ENCODE measurements at places on chromosomes 2 and 18.

DNA sequence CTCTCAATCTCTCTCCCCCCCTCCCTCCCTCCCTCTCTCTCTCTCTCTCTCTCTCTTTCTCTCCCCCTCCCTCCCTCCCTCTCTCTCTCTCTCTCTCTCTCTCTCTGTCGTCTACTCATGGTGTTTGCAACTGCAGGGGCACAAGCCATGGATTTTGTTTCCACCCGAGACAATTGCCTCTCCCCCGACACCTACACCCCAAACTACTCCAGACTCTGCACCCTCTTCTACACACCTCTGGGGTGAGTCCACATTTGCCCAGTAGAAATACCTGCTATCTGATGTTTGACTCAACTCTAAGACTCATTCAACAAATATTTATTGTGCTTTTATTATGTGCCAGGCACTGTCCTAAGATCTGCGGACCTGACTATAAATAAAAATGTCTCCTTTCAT is 93.7 kb downstream of the TMEM17 start:
- DNase-seq: no peak

- peak; percentile 80 for DNase-seq
Measured at GRCh38 chr2:236177967-236178889, 10.0 kb upstream of the GBX2 start.

GRCh38 chr2:129906139-129906860 is 73.2 kb upstream of the RAB6C start:
- no peak for DNase-seq

DNA sequence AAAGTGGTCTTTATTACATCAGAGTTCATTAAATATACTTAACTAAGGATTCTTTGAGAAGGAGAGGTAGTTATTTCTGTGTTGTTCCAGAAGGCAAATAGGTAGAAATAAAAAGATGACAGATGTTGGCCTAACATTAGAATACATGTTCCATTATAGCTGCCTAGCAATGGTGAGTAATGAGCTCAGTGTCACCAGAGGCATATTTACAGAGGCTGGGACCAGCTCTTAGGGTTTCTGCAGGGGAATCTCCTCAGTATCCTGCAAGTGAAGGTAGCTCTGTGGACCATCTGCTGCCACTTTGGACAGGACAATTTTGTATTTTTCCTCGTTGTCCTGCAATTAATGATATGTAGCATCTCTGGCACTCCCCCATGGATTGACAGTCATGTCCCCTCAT is 416.0 kb downstream of the THSD7B start:
- peak; percentile 38 for DNase-seq

- no peak for DNase-seq
Measured at GRCh38 chr2:28510184-28510583, 14.3 kb downstream of the PLB1 start.

GRCh38 chr2:170550501-170550900 is 164.6 kb upstream of the SP5 start:
- DNase-seq: no peak

- no peak for DNase-seq
Measured at GRCh38 chr2:37855283-37856041, 69.6 kb upstream of the RMDN2 start.

DNA sequence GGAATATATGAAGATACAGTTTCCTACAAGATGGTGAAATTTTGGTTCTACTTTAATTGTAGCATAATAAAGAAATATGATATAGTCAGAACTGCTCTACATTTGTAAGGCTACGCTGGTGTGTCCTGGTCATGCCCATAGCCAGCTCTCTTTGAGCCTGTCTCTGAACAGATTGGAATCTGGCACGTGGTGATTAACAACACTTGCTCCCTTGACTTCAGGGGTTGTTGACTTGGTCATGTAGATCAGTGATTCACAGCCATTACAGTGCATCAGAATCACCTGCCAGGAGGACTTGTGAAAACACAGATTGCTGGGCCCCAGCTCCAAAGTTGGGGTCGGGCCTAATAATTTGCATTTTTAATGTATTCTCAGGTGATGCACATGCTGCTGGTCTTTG is 80.4 kb downstream of the PTPRM start:
- no peak for DNase-seq

DNA sequence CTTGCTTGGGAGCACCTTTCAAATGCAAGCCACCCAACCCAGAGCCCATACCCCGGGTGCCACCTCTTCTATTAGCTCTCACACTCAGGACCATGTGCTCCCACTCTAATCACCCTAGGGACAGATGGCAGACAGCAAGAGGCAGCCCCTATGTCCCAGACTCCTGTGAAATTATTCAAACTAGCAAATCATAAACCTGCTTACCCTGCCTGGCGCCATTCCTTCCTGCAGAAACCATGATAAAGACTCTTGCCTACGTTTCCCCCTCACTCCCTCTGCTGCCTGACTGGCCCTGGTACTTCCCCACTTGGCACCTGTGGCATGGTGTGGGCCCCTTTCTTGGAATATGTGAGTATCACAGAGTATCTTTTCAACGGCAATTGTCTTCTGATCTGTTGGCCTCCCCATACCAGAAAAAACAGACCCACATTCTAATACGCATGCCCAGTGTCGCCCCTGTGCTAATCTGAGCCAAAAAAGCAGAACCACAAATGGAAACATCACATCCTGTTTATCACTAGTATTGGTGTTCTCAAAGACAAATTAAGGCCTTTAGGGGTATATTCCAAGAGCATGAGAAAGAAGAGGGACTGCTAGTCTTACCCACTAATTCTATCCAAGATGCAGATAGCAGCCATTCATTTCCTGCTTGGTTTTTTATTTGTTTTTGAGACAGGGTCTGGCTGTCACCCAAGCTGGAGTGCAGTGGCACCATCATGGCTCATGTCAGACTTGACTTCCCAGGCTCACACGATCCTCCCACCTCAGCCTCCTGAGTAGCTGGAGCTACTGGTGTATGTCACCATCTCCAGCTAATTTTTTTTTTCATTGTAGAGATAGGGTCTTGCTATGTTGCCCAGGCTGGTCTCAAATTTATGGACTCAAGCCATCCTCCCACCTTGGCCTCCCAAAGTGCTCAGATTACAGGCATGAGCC is 44.1 kb upstream of the TTC39C start:
- DNase-seq: no peak

DNA sequence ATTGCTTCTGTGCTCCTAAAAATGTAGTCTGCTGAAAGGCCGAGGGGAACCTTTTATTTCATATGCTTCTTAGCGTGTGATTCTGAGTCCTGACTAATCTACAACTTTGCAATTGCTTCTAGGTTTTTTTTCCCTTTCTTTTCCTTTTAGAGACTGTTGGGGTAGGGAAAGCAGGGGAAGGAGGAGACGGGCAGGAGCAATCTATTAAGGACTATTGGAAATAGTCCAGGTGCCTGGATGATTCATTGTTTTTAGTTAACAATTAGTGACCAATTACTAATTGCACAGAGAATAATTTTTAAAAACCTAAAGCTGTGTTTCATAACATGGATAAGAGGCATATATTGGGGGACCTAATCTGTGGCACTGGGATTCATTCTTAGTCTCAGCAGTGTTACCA is 49.4 kb upstream of the STON1 start:
- DNase-seq: no peak

- peak; percentile 31 for DNase-seq
Measured at GRCh38 chr18:62131301-62131909, 55.5 kb downstream of the PIGN start.

DNA sequence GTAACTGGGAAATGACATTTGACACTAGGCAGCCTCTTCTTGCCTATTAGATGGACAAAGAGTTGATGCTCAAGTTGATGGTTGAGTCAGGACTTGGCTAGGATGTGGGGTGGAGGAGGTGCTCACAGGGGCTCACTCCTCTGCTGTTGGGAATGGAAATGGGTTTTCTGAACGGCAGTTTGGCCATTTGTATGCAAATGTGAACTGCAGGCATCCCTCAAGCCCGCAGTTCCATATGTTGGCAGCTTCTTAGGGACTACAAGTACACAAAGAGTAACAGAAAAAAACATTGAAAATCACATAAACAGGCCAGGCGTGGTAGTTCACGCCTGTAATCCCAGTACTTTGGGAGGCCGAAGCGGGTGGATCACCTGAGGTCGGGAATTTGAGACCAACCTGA is 80.8 kb downstream of the INPP5D start:
- no peak for DNase-seq

DNA sequence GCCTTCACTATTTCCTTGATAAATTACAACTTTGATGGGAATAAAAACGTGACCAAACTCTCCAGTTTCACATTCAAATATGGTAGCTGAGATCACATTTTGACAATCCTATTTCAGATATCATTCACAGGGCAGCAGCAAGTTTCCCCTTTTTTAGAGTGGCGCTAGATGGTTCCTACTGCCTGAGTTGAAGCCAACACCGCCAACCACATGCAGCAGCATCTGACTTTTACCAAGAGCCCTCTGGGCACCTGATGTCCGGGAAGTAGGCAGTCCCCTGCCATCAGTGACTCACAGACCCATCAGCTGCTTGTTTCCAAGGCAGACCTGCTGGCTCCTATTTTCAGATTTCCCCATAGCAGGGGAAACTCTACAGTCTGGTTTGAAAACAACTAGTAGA is 4.0 kb upstream of the MREG start:
- no peak for DNase-seq

DNA sequence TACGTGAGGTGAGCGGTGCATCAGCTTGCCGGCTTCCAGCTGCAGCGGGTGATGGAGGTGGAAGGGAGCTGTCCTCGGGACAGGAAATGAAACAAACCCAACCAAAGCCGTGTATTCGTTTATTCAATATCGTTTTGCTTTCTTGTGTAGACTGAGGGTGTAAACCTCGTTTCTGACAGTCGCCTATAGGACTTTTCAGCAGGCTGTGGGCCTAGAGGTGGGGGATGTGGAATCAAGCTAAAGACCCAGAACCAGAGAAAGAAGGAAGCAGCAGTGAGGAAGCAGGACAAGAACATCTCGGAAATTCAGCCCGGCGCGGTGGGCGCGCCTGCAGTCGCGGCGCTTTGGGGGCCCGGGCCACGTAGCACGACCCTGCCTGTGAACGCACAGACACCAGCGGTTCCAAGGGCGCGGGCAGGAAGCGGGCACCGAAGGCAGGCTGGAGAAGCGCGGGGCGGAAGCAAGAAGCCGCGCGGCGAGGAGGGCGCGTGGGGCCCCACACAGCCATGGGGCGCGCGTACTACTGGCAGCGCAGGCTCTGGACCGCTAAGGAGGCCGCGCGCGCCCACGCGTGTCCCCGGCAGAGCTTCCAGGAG is 755 bp upstream of the ATP9B start:
- no peak for DNase-seq

- no peak for DNase-seq
Measured at GRCh38 chr2:24915175-24915574, 4.9 kb downstream of the ADCY3 start.

DNA sequence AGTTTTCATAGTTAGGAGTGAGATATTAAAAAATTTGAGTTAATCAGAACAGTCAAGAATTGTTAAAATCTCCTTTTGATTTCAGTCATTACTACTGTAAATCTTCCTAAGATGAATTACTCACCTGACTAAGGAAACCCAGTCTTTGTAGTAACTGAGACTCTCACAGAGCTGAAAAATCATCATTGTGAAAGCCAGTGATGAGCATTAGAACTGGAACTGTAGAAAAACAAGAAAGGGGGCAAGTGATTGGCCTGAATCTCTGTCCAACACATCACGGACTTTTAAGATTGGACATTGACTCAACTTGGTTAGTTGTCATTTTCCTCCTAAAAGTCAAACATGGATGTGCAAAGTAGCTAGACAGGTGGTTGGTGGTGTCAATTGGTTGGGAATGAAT is 21.9 kb downstream of the SETBP1 start:
- no peak for DNase-seq
